ENCODE measurements at places on chromosomes 5 and 9. TPM values are rescaled to one million over a fixed set of nuclear protein-coding genes. Genes with fewer than 3 reads are reported as not detected.

DNA sequence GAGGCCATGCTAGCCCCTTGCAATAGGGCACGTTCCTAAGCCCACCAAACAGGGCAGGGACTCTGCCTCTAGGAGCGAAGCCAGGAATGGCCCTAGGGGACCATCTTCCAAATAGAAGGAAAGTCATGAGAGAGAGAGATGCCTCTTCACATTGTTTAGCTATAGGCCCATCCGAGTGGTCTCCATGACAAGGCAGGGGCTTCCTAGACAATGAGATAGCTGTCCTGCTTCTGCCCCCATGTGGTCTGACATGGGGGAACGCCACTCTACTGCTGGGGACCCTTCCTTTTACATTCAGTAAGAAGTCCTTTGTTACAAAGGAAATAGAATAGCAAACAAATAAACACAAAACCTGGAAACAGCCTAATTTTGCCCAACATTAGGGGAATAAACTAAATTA, 17.9 kb upstream of the KIF4B start:
- H3K4me1 ChIP-seq: no peaks in the 10 kb centered on the region
- no peaks in the 10 kb centered on the region for H3K27me3 ChIP-seq
- no peak overlapping the region for H3K27ac ChIP-seq
- H3K36me3 ChIP-seq: no peaks in the 10 kb centered on the region

DNA sequence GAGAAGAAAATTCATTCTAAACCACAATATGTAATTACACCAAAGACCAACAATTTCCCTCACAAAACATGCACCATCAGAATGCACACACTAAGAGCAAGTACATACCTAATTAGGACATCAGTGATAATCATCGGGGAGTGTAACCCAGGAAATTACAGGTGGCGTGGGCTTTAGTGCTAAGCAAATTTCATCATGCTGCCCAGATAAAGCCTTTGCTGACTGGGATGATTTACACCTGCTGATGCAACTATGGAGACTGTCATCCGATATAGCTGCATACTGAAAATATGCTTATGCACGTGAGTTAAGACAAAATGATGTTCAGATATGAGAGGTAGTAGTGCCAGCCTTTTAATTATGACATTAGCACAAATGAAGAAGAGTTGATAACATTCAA, 123.2 kb downstream of the DCP2 start:
- no peaks in the 10 kb centered on the region for H3K36me3 ChIP-seq
- DNase-seq: no peak

GRCh38 chr9:84819491-84819991, 150.0 kb downstream of the NTRK2 start:
- no peak for DNase-seq
- no peak overlapping the region for H3K4me3 ChIP-seq
- no peaks in the 10 kb centered on the region for H3K27me3 ChIP-seq

DNA sequence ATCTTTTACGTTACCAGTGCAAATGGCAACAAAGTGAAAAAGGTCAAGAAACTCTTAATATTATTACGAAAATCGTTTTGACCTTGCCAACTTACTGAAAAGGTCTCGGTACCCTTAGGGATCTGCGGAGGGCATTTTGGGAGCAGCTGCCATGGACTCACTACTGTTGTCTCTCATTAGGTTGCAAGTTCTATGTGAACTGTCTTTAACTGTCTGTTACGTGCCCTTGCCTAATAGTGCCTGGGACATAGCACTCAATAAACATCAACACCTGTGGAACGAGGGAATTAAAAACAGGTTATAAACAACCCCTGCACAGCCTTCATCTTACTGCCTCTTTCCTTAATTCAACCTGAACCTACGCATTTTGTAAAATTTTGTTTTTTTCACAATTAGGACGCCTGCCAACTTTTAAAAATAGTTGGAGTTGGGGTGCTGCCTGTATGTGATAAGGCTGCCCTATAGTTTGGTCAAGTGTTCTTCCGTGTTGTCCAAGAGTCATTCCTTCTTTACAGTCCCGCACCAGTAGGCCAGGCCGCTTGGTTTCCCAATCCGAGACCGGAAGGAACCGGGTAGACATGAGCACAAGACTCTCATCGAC, 527 bp upstream of the SREK1 start:
- peak overlapping the region; percentile 100 for H3K27ac ChIP-seq
- H3K4me3 ChIP-seq: peak overlapping the region; percentile 68
- H3K36me3 ChIP-seq: no peaks in the 10 kb centered on the region
- H3K27me3 ChIP-seq: no peaks in the 10 kb centered on the region

GRCh38 chr9:13386935-13387733, 107.6 kb upstream of the MPDZ start:
- H3K27ac ChIP-seq: no peak overlapping the region
- no peaks in the 10 kb centered on the region for H3K4me1 ChIP-seq
- H3K27me3 ChIP-seq: no peaks in the 10 kb centered on the region
- no peak for DNase-seq
- no peak overlapping the region for H3K4me3 ChIP-seq

- peaks cover 9% of the 10 kb centered on the region for H3K4me1 ChIP-seq
- no peak overlapping the region for H3K4me3 ChIP-seq
- no peak overlapping the region for H3K27ac ChIP-seq
- H3K36me3 ChIP-seq: no peaks in the 10 kb centered on the region
These were observed 30.8 kb downstream of the ARHGAP26 start for GRCh38 chr5:142800776-142801494.

- H3K27ac ChIP-seq: no peak overlapping the region
- DNase-seq: no peak
- no peaks in the 10 kb centered on the region for H3K27me3 ChIP-seq
These were observed 70.8 kb upstream of the FAM174A start for GRCh38 chr5:100464418-100464817.

- DNase-seq: no peak
- H3K27me3 ChIP-seq: no peaks in the 10 kb centered on the region
- no peaks in the 10 kb centered on the region for H3K36me3 ChIP-seq
- H3K27ac ChIP-seq: no peak overlapping the region
- H3K4me3 ChIP-seq: no peak overlapping the region
These were observed 62.7 kb downstream of the NDFIP1 start for GRCh38 chr5:142171270-142171669.

- no peaks in the 10 kb centered on the region for H3K36me3 ChIP-seq
- H3K27me3 ChIP-seq: no peaks in the 10 kb centered on the region
- no peak overlapping the region for H3K27ac ChIP-seq
- H3K4me1 ChIP-seq: no peaks in the 10 kb centered on the region
- H3K4me3 ChIP-seq: no peak overlapping the region
- no peak for DNase-seq
These were observed 65.0 kb upstream of the DAP start for GRCh38 chr5:10825897-10826644.

DNA sequence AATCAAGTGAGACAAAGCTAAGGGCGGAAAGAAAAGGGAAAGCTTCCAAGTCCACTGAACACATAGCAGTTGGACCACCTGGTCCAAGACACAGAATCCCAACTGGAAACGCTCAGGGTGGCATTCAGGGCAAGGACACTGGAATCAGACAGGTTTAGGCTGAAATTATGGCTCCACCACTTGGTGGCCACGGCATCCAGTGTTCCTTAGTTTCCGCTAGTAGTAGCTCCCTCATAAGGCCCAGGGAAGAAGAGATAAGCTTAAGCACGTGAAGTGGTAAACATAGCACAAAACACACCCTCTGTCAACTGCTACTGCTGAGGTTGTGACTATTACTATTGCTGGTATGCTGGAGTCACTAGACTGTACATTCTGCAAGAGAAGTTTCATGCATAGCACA, 209.4 kb downstream of the GLIS3 start:
- H3K27ac ChIP-seq: no peak overlapping the region
- peaks cover 7% of the 10 kb centered on the region for H3K4me1 ChIP-seq
- H3K4me3 ChIP-seq: no peak overlapping the region
- H3K27me3 ChIP-seq: no peaks in the 10 kb centered on the region

DNA sequence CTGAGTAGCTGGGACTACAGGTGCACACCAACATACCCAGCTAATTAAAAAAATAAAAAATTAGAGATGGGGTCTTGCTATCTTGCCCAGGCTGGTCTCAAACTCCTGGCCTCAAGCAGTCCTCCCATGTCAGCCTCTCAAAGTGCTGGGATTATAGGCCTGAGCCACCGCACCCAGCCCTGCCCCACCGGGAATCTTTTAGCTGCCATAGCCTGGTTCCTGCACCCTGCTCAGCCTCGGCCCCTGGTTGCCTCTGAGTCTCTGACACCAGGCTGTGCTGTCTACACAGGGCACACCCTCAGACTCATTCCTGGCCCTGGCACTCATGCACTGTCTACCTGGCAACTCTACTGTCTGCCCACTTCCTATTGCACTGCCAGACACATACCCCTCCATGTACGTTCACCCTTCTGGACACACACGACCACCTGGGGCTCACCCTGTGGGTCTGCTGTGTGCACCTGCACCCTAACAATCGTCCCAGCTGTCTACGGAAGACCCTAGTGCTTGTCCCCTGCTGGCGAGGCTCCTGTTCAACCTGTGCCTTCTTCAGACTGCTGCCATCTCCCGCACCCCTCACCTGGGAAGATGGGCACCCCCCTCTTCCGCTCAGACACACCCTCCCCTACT, 1.4 kb downstream of the PROP1 start:
- DNase-seq: no peak
- H3K27me3 ChIP-seq: no peaks in the 10 kb centered on the region
- H3K27ac ChIP-seq: no peak overlapping the region
- H3K4me3 ChIP-seq: no peak overlapping the region
- H3K36me3 ChIP-seq: no peaks in the 10 kb centered on the region

DNA sequence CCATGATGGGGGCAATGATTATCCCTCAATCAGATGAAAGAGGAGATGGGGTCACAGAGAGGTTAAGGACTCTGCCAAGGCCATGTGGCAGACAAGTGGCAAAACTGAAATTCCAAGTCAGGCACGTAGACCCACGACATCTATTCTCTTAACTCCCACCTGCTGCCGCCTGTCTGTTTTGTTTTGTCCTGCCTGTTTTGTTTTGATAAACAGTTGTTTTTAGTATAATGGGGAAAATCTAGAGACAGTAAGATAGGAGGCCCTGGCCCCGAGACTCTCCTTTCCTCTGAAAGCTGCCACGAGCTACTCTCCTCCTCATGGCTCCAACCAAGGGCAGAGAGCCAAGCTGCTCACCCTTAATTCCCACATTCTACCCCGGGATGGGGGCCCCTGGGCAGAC, 4.9 kb downstream of the FSTL4 start:
- no peaks in the 10 kb centered on the region for H3K36me3 ChIP-seq
- peaks cover 30% of the 10 kb centered on the region for H3K27me3 ChIP-seq
- no peak overlapping the region for H3K27ac ChIP-seq
- peaks cover 8% of the 10 kb centered on the region for H3K4me1 ChIP-seq
- no peak for DNase-seq
- H3K4me3 ChIP-seq: no peak overlapping the region

- DNase-seq: no peak
- H3K27me3 ChIP-seq: no peaks in the 10 kb centered on the region
- no peak overlapping the region for H3K27ac ChIP-seq
- H3K4me3 ChIP-seq: no peak overlapping the region
These were observed 35.6 kb upstream of the ANXA1 start for GRCh38 chr9:73116031-73116430.

- no peaks in the 10 kb centered on the region for H3K4me1 ChIP-seq
- no peaks in the 10 kb centered on the region for H3K27me3 ChIP-seq
- no peak for DNase-seq
- no peak overlapping the region for H3K4me3 ChIP-seq
These were observed 13.8 kb downstream of the CNTRL start for GRCh38 chr9:121088576-121088975.

- no peaks in the 10 kb centered on the region for H3K4me1 ChIP-seq
- H3K27me3 ChIP-seq: no peaks in the 10 kb centered on the region
- H3K36me3 ChIP-seq: no peaks in the 10 kb centered on the region
- no peak for DNase-seq
- no peak overlapping the region for H3K4me3 ChIP-seq
- no peak overlapping the region for H3K27ac ChIP-seq
These were observed 135.1 kb downstream of the PAPPA start for GRCh38 chr9:116288658-116289057.

- no peak overlapping the region for H3K27ac ChIP-seq
- H3K4me1 ChIP-seq: no peaks in the 10 kb centered on the region
- H3K36me3 ChIP-seq: no peaks in the 10 kb centered on the region
- DNase-seq: no peak
These were observed 88.6 kb downstream of the ZFAND5 start for GRCh38 chr9:72276429-72276828.

DNA sequence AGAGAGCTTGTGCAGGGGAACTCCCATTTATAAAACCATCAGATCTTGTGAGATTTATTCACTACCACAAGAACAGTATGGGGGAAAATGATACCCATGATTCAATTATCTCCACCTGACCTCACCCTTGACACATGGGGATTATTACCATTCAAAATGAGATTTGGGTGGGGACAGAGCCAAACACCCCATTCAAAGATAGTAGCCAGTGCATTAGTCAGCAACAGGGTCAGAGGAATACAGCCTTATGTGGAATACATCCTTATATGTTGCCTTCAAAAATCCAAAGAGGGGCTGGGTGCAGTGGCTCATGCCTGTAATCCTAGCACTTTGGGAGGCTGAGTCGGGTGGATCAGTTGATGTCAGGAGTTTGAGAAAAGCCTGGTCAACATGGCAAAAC, 563.2 kb downstream of the CCDC171 start:
- DNase-seq: no peak
- no peak overlapping the region for H3K27ac ChIP-seq
- H3K4me1 ChIP-seq: no peaks in the 10 kb centered on the region
- H3K36me3 ChIP-seq: no peaks in the 10 kb centered on the region
- H3K4me3 ChIP-seq: no peak overlapping the region

DNA sequence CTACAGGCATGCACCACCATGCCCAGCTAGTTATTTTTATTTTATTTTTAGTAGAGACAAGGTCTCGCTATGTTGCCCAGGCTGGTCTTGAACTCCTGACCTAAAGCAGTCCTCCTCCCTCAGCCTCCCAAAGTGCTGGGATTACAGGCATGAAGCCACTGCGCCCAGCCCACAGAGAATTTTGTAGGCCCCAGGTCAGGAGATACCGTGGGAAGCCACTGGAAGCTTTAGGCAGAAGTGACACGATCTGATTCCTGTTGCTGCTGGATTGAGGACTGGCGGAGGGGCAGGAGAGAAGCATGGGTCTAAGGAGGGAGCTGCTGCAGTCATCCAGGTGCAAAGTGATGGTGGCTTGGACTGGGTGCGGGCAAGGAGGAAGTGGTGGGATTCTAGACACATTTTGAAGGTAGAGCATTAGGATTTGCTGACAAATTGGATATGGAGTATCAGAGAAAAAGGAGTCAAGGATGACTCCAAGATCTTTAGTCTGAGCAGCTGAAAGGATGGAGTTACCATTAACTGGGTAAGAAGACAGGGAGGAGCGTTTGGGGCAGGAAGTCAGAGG, 20.7 kb downstream of the TCF7 start:
- H3K36me3 ChIP-seq: no peaks in the 10 kb centered on the region
- no peak overlapping the region for H3K27ac ChIP-seq
- no peak overlapping the region for H3K4me3 ChIP-seq
- no peaks in the 10 kb centered on the region for H3K4me1 ChIP-seq
- DNase-seq: no peak
- H3K27me3 ChIP-seq: no peaks in the 10 kb centered on the region

- DNase-seq: no peak
- no peak overlapping the region for H3K4me3 ChIP-seq
- peaks cover 8% of the 10 kb centered on the region for H3K36me3 ChIP-seq
- H3K27ac ChIP-seq: peak overlapping the region; percentile 0
- peaks cover 5% of the 10 kb centered on the region for H3K4me1 ChIP-seq
- no peaks in the 10 kb centered on the region for H3K27me3 ChIP-seq
These were observed 5.4 kb downstream of the SLC35A4 start for GRCh38 chr5:140570058-140570457.

Gene N4BP3
- 2.2 TPM for total RNA-seq

Gene SYNPO
- 62.9 TPM for total RNA-seq

Gene RNF208
- 9.3 TPM for total RNA-seq

Gene PDLIM4
- total RNA-seq: 2.3 TPM

Gene XRCC4
- total RNA-seq: 8.7 TPM

Gene MRPL36
- total RNA-seq: 56.3 TPM

Gene GBGT1
- 4.6 TPM for total RNA-seq

Gene TMEM171
- total RNA-seq: 121 TPM

Gene RASGEF1C
- 0.85 TPM for total RNA-seq

Gene SPINK4
- total RNA-seq: 212 TPM

Gene SHROOM1
- total RNA-seq: 36.9 TPM
